Stimulated activated naive B cell treated with anti-CD40 and anti-IgM and Interleukin-4, amounts not matched to agents 10 μg/mL and 1 μg/mL and 100 μg/mL, for 72 hours (primary cell): ENCODE measurements at places on chromosomes 3 and 15.

GRCh38 chr15:42285034-42285433 lies 11.8 kb upstream of the TMEM87A start:
- no peak for DNase-seq

- DNase-seq = peak; percentile 43
These were observed 263.6 kb upstream of the HES1 start for GRCh38 chr3:193872265-193872753.

- no peak for DNase-seq
These were observed 117.9 kb downstream of the LIPC start for GRCh38 chr15:58549785-58550074.

GRCh38 chr15:48393645-48394506 lies 62.6 kb downstream of the DUT start:
- DNase-seq = no peak

GRCh38 chr3:168094580-168094876 lies 1.2 kb downstream of the GOLIM4 start:
- no peak for DNase-seq

DNA sequence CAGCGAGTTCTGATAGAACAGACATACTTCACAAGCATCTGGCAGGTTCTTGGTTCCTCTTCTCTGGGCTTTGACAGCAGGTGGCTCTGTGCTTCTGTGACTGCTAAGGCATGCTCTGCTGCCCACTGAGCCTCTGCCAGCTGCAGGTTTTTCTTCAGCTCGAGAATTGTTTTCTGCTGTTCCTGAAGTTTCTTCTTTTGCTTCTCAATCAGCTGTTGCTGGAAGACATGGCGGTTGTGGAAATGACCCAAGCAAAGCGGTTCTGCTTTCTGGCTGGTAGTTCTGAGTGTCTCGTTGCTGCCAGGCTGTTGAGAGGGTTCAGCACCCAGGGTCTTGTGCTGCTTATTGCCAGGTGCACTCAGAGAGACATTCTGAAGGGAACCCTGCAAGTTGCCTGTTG lies 50.8 kb downstream of the CCDC191 start:
- DNase-seq = peak; percentile 66

- DNase-seq = no peak
These were observed 674 bp downstream of the SERP1 start for GRCh38 chr3:150545419-150546225.

DNA sequence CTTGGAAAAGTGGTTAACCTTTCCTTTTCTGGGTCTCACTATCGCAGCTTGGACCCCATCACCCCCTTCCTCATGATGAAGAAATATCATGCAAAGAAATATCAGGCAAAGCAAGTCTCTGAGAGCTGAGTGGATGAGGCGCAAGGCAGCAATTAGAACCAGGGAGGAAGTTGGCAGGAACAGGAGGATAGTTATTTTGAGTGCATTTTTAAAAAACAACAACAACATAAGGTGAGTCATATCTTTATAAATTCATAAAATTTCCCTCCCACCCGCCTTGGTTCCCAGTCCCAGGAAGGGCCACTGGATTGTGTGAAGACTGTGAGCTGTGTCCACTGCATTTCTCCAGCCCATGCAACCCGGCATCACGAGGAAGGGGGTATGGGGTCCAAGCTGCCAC lies 316.9 kb upstream of the TLE3 start:
- no peak for DNase-seq

- DNase-seq = no peak
These were observed 606.8 kb upstream of the TBL1XR1 start for GRCh38 chr3:177804032-177804431.

GRCh38 chr3:14555835-14556234 lies 15.7 kb upstream of the GRIP2 start:
- no peak for DNase-seq

DNA sequence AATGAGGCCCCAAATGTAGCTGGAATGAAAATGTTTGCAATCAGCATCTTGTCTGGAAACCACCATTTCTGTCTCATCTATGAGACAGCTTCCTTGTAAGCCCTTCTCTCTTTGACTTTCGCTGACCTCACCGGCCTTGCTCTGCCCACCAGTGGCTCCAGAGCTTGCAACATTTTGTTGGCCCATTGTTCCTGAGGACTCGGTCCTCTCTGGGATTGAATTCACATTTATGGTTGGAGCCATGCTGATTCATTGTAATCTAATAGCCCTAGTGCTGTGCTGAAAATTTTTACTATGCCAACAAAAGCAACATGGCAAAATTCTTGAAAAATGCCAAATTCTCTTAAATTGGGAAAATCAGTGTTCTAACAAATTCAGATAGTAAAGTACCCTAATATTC lies 37.2 kb downstream of the ABHD5 start:
- no peak for DNase-seq

GRCh38 chr3:16254916-16255315 lies 9.8 kb downstream of the DPH3 start:
- DNase-seq = no peak

DNA sequence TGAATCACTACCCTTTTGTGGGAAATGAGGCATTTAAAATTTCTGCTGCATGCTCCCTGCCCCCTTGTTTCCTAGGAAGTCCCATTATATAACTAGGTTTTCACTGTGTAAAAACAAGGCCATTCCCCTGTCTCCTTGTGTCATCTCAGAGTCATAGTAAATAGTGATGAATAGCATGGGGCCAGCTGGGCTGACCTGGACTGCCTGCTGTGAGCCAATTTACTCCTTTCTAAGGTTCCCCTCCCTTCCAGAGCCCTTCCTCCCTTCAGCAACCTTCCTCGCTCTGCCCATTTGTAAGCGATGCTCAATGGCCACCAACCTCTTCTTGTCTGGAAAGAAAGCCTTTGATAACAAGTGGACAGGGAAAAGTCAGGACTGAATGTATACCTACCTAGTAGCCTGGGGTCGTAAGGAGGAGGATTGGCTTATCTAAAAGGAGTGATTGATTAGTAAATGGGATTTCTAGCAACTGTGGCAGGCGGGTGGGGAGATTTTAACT lies 11.7 kb downstream of the ITGA11 start:
- DNase-seq = no peak

DNA sequence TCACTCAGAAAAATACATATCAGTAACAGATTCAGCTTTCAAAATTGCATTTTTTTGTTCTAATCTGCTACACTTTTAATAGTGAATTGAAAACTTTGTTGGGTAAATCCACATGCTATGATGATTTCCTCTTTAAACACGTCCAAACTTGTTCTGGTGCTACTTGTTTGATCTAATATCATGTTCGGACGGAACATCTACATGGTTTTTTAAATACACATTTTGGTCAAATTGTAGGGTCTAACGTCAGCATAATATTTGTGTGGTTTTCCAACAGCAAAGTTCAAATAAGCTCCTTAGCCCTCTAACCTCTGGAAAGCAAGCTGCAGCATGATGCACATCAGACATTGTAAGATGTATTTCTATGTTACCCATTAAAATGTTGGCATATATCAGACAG lies 98.5 kb upstream of the OSTN start:
- DNase-seq = no peak

- no peak for DNase-seq
These were observed 1216.4 kb upstream of the GBE1 start for GRCh38 chr3:82977871-82978270.

GRCh38 chr3:186046838-186047237 lies 62.1 kb downstream of the ETV5 start:
- no peak for DNase-seq

DNA sequence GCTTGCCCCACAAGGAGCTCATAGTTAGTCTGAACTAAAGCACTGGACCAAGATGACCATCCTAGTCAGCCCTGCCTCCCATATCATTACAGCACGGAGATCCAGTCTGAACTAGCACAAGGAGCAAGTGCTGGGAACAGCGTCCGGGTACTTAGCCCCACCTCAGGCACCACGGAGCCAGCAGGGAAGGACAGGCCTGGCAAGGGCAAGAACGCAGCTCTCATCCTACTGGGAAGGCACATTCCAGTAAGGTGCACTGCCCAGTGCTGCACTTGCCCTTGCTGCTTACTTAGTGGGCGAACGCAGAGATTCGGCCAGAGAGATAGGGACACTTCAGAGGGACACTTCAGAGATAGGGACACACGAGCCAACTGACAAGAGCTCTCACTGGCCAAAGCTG lies 27.6 kb downstream of the SEC61A1 start:
- DNase-seq = no peak

DNA sequence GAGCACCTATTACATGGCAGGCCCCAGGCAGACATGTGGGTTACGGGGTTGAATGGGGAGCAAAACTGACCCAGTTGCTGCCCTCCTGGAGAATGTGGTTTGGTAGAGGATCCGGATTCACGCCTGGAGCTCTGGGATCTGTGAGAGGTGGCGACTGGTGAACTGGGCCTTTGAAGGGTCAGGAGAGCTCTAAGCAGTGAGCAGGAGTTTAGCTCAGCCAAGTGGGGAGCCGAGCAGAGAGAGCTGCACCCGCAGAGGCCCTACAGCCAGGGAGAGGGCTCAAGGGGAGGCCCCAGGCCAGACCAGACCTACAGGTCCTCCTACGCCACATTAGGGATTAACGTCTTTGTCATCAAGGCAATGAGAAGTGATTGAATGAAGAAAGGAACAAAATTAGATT lies 179.8 kb upstream of the TLE3 start:
- DNase-seq = no peak

GRCh38 chr3:132726341-132726823 lies 4.2 kb upstream of the NPHP3 start:
- no peak for DNase-seq

GRCh38 chr15:50257924-50258323 lies 7.6 kb downstream of the HDC start:
- no peak for DNase-seq

- DNase-seq = no peak
These were observed 49.9 kb downstream of the LINGO1 start for GRCh38 chr15:77582763-77583162.

- DNase-seq = no peak
These were observed 4.6 kb downstream of the TCTA start for GRCh38 chr3:49416867-49417266.

DNA sequence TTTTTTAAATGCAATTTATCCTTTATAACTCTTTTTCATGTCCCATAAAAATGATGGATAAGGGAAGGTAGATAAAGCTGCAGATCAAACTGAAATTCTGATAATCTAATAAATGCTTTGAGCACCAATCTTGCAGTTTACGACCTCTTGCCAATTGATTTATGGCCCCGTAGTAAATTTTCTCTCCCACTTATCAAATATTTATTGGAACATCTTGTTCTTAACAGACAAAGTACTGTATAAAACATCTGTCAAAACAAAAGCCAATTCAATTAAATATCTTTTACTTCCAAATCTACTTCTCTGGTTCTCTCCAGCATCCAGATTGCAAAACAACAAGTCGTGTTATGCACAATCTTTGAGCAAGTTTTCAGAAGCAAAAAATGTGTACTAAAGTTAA lies 34.6 kb downstream of the POLR2M start:
- DNase-seq = no peak

DNA sequence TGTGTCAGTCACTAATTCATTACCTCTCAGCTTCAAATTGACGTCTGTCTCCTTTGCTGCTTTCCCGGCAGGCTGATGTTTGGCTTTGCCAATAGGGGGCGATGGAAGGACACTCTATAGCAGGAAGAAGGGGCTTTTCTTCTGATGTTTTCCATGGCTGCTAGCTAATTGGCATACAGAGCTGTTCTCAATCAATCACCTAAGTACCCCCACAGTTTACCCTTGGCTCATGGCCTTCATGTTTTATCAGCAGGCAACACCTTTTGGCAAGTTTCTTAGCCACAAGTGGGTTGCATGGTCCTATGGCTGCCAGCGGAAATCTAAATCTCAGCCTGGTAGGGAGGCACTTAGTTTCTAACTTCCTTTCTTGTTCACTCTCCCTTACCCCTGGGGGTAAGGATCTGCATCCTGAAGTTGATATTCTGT lies 45.0 kb downstream of the ESYT3 start:
- DNase-seq = peak; percentile 13

DNA sequence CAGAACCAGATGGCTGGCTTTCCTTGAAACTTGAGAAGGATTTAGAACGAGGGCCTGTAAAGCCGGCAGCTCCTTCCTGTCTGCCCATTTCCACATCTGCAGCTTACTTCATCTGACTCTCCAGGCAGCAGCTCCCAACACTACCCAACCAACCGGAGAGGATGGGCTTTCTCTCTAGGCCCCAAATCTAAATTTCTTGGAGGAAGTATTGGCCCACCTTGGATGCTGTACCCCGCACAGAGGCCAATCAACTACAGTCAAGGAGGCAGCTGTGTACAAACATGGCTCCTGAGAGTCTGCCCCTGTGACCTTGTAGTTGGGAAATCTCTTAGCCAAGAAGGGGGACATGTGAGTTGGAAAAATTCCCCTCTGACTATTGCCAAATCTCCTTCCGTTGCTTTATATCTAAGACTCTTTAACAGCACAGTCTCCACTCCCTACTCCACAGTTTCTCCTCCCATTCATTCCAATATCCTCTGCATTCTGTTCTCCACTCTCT lies 8.0 kb upstream of the ACAP2 start:
- DNase-seq = no peak

- no peak for DNase-seq
These were observed 142.5 kb downstream of the NR1I2 start for GRCh38 chr3:119924111-119925094.

GRCh38 chr15:97866959-97867358 lies 93.5 kb upstream of the ARRDC4 start:
- DNase-seq = no peak

DNA sequence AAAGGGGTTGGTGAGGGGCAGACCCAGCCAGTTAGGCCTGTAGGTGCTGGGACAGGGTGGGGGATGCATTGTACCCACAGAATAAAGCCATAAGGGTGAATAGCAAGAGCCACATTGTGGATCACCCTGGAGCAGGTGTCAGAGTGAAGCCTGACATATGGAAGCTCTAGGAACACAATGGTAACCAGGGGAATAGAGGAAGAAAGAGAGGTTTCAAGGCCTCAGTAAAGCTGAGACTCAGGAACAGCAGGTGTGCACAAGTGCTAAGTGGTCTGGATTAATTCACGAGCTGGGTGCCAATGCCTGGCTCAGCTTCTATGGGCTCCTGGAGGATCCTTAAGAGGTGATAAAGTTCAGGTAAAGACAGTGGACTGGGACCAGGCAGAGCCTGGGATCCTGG lies 323.7 kb upstream of the CTNNB1 start:
- no peak for DNase-seq

GRCh38 chr15:80942746-80943565 lies 46.7 kb downstream of the MESD start:
- DNase-seq = no peak

DNA sequence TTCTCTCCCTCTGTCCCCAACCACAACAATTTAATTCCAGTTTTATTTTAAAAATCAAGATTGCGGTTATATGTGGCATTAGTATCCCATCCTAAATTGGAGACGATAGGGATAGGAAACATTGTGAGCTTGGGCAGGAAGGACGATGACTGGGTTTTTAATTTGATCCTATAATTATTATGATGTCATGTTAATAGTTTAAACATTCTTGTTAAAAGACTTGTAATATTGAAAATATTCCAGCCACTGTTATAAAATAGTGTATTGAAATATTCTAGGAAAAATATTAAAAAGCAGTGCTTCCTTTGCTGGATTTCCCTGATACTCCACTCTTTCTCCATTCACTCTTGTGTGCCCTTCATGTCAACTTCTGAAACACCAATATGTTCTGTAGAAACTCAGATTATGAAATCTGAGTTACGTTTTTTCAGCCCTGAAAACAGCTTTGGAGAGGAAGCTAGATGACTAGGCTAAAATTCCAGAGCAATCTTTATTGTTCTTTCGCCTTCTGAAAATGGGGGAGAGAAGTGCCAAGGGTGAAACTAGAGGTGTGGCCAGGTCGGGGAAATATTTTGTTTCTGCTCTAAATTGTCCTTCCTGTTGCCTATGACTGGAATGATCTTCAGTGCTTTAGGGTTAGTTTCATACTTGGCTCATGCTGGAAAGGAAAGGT lies 46.1 kb upstream of the MAP3K13 start:
- DNase-seq = no peak
